Naive thymus-derived CD8-positive, alpha-beta T cell (primary cell): ENCODE measurements at places on chromosomes 6 and 20. TPM values are rescaled to one million over a fixed set of nuclear protein-coding genes. Genes with fewer than 3 reads are reported as not detected.

The MED23 gene
- total RNA-seq = 56.2 TPM

The ISM1 gene
- total RNA-seq = 0.23 TPM

DNA sequence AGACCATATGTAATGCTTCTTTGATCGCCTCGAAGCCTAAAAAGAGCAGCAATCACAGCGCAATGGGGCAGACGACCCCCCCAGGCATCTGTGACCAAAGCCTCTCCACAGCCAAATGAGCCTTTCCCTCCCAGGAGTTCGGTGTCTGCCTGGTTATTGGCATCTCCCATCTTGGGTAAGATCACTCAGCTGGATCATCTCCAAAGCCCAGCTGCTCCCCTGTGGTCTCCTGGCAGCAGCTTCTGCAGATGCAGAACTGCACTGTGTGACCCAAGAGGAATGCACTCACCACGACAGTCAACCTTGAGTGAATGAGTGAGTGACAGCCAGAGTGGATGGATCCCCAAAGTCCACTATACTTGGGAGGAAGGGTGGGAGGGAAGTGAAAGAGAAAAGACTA, 44.8 kb upstream of the IYD start:
- H3K36me3 ChIP-seq = no peaks in the 10 kb centered on the region
- H3K4me3 ChIP-seq = no peak overlapping the region
- H3K27me3 ChIP-seq = no peaks in the 10 kb centered on the region
- H3K27ac ChIP-seq = no peak overlapping the region

The ZNF451 gene
- total RNA-seq = 88.7 TPM

DNA sequence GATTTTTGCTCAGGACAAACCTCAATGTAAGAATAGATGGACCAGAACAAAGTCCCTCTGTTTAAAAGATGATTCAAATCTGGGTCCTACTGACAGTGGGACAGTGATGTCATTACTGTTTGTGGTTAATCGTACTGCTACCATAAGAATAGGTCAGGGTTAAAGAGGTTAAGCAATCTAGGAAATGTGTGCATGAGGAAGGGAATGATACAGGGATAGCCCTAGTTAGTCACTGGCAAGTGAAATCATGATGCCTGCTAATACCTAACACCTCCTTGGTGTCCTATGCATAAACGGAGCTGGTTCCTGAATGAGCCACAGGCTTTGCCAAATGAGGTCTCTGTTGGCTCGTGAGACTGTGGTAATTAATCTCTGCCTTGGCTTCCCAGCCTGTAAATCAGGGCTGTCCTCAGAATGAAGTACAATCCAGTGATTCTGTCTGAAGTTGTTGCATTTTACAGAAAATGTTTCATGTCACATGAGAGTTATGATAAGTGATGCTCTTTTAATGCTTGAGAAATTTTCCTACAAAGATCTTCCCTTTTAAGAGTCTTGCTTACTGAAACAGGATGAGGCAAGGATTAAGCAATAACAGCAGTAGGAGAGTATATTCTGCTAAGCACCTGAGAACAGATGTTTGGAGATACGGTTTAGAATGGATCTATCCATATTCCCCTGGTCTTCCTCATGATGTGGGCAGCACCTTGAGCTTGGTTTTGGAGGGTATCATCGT, 3.8 kb downstream of the MEP1A start:
- no peak for DNase-seq
- no peaks in the 10 kb centered on the region for H3K36me3 ChIP-seq
- H3K4me3 ChIP-seq = no peak overlapping the region
- no peaks in the 10 kb centered on the region for H3K4me1 ChIP-seq

DNA sequence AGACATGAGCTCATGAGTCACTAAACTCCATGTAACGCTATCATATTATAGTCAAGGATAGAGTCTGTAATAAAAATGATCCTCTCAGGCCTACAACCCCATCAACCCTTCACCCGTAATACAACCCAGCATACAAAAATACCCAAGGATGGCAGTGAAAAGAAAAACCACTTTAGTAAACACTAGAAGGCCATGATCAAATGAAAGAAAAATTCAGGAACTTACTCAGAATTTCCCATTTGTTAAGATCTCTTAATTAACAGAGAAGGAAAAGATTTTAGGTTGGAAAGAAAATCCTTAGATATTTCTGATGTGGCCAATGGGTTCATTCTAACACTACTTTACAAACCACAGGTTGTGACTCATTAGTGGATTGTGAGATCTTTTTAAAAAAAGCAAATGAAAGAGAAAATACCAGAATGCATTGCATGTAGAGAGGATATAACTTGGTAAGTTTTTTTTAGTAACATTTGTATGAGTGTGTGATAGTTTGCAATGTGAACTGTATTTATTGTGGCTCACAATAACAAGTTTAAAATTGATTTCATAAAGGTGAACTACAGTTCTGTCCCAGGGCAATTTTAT, 8.0 kb upstream of the UBE2J1 start:
- H3K27me3 ChIP-seq = no peaks in the 10 kb centered on the region
- no peaks in the 10 kb centered on the region for H3K36me3 ChIP-seq
- no peak for DNase-seq
- peaks cover 63% of the 10 kb centered on the region for H3K4me1 ChIP-seq
- no peak overlapping the region for H3K4me3 ChIP-seq

- peaks cover 38% of the 10 kb centered on the region for H3K27me3 ChIP-seq
- H3K4me1 ChIP-seq = peaks cover 19% of the 10 kb centered on the region
- H3K36me3 ChIP-seq = no peaks in the 10 kb centered on the region
These were observed 1.7 kb upstream of the C6orf141 start for GRCh38 chr6:49548613-49549304.

The LGSN gene
- total RNA-seq = 0.14 TPM

GRCh38 chr20:57672164-57672563, 37.7 kb downstream of the PMEPA1 start:
- H3K4me3 ChIP-seq = no peak overlapping the region
- no peak for DNase-seq
- H3K27me3 ChIP-seq = no peaks in the 10 kb centered on the region

- H3K27me3 ChIP-seq = peaks cover 30% of the 10 kb centered on the region
- H3K27ac ChIP-seq = no peak overlapping the region
These were observed 45.1 kb upstream of the B4GALT5 start for GRCh38 chr20:49758781-49759180.

- no peaks in the 10 kb centered on the region for H3K36me3 ChIP-seq
- H3K4me3 ChIP-seq = no peak overlapping the region
- H3K27ac ChIP-seq = no peak overlapping the region
- H3K27me3 ChIP-seq = no peaks in the 10 kb centered on the region
These were observed 179.9 kb downstream of the LRFN2 start for GRCh38 chr6:40407239-40407638.

The ANKRD66 gene
- total RNA-seq = not detected

The BMP5 gene
- total RNA-seq = not detected

The IL20RA gene
- not detected for total RNA-seq

DNA sequence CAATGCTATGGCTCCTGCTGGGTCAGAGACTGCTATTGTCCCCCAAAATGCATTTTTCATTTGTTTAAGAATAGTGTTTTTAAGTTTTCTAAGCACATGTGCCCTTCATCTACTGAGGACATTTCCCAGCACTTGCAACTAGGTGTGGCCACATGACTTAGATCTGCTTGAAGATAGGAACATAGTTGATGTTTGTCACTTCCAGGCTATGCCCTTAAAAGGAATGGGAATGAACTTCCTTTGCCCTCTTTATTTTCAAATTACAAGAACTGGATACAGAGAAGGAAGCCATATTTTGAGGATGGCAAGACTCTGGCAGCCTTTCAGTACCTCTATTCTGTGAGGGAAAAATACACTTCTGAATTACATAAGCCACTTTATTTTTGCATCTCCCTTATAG, 203.0 kb upstream of the TFAP2D start:
- H3K4me1 ChIP-seq = no peaks in the 10 kb centered on the region
- no peak overlapping the region for H3K4me3 ChIP-seq
- no peak overlapping the region for H3K27ac ChIP-seq
- H3K36me3 ChIP-seq = no peaks in the 10 kb centered on the region
- no peaks in the 10 kb centered on the region for H3K27me3 ChIP-seq

DNA sequence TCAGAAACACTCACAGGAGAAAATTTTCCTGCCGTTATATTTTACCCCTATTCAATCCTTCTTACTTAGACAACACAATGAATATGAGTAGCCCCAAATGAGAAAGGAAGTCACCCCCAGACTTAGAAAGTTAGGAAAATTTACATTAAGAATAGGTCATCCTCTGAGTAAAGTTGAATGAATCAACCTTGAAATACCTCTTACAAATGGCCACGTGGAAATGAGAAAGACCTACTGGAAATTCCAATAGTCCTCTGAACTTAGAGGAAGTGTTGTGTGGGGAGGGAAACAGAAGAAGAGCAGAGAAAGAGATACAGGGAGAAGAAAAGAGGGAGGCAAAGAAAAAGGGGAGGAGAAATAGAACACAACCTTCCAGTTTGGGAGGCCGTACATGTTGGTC, 43.7 kb downstream of the PHACTR1 start:
- no peak overlapping the region for H3K27ac ChIP-seq
- H3K4me3 ChIP-seq = no peak overlapping the region
- H3K27me3 ChIP-seq = peaks cover 25% of the 10 kb centered on the region
- peaks cover 3% of the 10 kb centered on the region for H3K36me3 ChIP-seq
- no peak for DNase-seq
- H3K4me1 ChIP-seq = no peaks in the 10 kb centered on the region

DNA sequence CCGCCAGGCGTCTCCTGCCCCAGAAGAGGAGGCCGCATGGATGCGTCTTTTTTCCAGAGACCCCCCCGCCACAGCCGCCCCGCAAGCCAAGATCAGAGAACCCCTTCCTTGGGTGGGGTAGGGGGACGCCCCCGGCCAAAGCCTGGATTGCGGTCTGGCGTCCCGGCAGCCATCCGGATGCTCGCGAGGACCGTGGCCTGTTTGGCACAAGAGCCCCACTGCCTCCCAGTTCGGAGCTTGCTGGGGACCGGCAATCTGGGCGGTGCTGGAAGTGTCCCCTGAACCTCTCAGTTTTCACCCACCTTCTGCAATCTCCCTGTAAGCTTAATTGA, 924 bp downstream of the FAM162B start:
- no peak overlapping the region for H3K27ac ChIP-seq
- H3K36me3 ChIP-seq = peaks cover 10% of the 10 kb centered on the region
- H3K4me1 ChIP-seq = peaks cover 5% of the 10 kb centered on the region
- no peak for DNase-seq

DNA sequence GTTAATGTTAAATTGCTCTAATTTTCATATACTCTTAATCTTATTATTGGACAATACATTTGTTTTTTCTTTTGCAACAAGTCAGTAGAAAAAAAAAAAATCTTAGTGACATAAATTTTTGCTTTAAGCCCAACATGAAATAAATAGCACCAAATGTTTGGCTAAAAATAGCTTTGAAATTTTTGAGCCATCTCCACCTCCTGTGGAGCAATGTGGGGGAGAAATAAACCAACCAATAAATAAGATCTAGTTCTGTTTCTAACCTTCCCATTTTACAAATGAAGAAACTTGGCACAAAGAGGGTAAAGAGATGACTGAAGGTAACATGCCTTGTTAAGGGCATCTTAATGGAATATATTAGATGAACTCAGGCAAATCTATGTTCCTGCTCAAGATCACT, 91.4 kb downstream of the PRKN start:
- H3K27me3 ChIP-seq = no peaks in the 10 kb centered on the region
- no peak overlapping the region for H3K4me3 ChIP-seq
- peaks cover 3% of the 10 kb centered on the region for H3K36me3 ChIP-seq
- no peak for DNase-seq
- no peak overlapping the region for H3K27ac ChIP-seq

The E2F1 gene
- 1.4 TPM for total RNA-seq

GRCh38 chr20:57743450-57744095, 33.8 kb upstream of the PMEPA1 start:
- H3K36me3 ChIP-seq = no peaks in the 10 kb centered on the region
- H3K27ac ChIP-seq = no peak overlapping the region
- H3K27me3 ChIP-seq = peaks cover 15% of the 10 kb centered on the region
- H3K4me1 ChIP-seq = peaks cover 8% of the 10 kb centered on the region
- H3K4me3 ChIP-seq = no peak overlapping the region

DNA sequence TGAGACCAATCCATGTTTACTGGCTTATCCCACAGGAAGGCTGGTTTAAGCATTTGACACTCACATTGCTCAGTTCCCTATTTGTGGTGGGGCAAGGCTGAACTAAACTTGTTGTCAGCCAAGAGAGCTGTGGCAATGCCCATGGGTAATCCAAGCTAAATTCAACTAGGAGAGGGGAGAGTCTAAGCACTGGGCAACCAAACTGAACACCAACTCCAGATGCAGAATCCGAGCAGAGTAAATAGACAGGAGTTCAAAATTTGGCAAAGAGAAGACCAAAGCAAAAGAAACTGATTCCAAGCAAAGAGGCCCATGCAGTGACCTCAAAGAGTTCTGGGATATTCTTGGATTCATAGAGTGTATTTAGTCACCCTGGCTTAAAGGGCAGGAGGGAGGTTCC, 106.5 kb upstream of the NT5E start:
- no peaks in the 10 kb centered on the region for H3K4me1 ChIP-seq
- no peak for DNase-seq
- no peak overlapping the region for H3K4me3 ChIP-seq

- H3K36me3 ChIP-seq = peaks cover 26% of the 10 kb centered on the region
- H3K27ac ChIP-seq = no peak overlapping the region
- H3K4me3 ChIP-seq = no peak overlapping the region
- no peaks in the 10 kb centered on the region for H3K27me3 ChIP-seq
- no peak for DNase-seq
These were observed 98.2 kb downstream of the UTRN start for GRCh38 chr6:144383336-144383735.
